ENCODE measurements at places on chromosomes 5 and 9.

GRCh38 chr9:79104216-79104615 is 467.5 kb upstream of the TLE4 start:
- no peak for DNase-seq

- no peak for DNase-seq
Observed at GRCh38 chr5:14678773-14679334, 14.3 kb downstream of the OTULIN start.

DNA sequence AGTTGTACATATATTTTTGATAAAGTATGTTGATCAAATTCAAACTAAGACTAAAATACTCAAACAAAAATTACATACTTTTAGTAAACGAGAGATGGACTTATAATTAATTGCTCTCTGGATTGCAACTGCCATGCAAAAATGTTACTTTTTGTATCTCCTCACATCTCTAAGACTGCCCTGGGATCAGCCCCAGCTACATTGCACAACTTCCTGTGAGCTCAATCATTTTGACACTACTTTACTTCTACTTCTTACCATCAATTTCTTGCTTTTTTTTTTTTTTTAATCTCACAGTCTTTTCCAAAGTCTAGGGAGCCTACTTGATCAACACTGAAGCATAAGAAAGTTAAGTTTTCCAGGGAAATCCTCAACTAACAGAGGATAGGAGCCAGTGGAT is 506.0 kb upstream of the CDH10 start:
- no peak for DNase-seq

DNA sequence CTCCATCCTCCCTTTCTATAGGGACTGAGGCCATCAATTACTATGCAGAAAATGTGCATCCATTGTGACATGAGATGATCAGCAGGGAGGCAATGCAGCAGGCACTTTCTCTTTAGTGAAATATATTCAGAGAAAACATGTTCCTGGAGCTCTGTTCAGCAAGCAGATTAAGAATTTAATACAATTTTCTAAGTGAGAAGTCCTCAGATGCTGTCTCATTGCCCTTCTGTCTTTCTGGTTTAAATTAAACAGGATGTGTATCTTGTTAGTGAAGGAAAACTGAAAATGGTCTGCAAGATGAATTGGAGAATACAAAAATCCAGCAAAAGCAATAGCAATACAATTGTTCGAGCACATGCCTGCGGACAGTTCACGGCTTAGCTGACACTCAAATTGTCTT is 445.8 kb upstream of the RIOK2 start:
- no peak for DNase-seq

DNA sequence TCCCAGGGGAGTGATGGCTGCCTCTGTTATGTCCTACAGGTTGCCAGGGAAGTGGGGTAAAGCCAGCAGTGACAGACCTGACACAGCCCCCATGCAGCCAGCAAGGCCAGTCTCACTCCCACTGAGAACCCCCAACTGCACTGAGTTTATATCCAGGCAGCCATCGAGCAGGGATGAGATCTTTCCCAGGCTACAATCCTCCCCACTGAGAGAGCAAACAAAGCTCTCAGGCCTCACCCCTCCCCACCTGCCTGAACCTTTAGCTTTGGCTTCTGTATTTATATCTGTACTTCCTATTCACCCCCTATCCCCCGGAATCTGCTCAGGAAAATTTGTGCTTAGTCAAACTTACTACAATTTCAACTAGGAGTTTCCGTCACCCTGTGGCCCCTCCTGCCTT is 284.1 kb downstream of the FAM170A start:
- DNase-seq = no peak

Data from left renal cortex interstitium (tissue), 4 donors.